ENCODE measurements at places on chromosomes 12 and 14.
A peak's percentile ranks its signal among the peaks of the same experiment; 100 is the strongest.

DNA sequence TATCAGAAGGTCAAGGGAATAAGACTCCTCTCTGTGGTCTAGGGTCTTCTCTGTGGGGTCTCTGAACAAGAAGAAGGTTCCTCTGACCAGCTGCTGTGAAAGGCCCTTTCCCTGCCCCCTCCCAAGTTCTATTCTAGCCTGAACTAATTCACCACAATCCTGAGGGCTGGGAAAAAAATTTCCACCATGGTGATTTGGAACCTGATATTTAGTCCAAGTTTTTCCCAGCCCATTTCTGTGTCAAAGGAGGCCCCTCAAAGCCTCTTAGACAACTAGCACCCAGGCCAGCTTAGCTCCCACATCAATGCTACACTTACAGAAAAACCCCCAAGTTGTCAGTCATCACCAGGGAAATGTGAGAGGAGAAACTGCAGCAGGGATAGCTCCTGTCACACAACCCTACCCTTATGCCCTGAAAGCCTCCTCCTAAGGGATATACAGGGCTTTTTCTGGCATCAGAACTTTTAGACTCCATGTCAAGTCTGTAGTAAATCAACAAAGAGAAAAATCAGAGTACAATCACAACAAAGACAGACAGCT is 4.5 kb downstream of the FMNL3 start:
- DNase-seq: no peak

DNA sequence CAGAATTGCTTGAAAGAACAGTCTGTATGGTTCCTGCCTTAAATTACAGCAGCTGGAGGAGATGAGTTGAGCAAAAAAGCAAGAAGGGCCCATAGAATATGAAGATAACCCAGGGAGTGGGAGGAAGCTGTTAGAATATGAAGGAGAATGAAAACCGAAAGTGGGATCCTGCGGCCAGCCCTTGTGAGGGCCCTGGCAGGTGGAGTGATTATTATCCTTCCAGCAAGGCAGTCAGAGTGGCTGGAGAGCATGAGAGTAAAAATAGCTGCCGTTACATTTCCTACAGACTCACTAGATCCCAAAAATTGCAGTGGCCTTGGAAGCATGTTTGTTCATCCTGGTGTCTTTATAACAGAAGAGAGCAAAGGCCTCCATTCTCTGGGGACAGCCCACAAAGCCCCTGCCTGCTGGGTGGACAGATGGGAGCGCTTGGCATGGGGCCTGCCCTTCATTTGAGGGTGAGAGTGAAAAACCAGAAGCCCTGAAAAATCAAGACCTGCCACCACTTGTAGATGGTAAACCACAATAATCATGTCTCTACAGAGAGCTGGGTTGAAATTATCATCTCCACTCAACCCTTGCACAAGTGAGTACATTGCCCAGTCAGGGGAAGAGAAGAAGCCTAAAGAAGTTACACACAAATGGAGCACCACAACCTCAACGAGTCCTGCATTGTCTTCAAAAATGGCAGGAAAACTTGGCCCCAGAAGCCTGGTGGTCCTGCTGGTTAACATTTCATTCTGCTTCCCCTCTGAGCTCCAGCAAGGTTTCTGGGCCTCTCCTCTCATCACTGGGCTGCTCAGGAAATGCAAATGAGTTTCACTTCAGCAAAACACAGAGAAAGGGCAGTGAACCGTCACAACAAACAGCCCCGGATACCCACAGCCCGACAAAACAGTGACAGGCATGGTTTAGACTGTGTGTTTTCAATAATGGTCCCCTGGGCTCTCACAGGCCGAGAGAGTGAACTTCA is 20.5 kb downstream of the ZDHHC22 start:
- no peak for DNase-seq

DNA sequence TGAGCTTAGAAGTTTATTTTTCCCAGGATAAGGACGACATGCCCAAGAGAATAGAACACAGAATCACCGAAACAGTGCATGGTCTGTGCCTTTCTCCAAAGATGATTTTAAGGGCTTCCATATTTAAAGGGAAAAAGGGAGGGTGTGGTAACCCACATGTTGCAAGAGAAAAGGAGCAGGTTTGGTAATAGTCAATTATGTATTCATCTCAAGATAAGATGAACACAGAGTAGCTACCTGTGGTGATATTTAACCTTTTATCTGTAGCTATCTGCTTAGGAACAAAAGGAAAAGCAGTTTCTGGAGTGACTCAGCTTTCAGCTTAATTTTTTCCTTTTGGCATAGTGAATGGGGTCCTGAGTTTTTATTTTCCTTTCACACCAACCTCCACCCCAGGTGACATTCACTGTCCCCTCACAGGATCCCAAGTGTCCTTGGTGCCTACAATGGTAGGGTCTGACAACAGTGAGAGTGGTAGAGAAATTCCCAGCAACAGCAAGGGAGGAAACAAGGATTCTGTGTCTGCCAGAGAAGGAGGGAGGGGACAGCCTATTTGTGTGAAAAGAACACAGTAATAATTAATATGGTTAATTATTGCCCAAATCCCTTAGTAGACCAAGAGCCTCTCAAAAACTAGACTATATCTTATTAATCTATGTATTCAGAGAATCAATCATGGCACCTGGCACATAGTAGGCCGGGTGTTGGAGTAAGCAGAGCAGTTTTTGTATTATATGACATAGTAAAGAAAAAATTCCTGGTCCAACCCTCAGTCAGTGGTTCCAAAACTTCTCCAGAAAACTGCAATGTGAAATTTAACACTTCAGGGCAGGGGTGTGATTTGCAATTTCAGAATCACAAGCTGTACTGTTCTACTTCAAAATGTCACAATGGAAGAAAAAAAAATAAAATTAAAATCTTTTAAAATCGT is 154.5 kb downstream of the PHLDA1 start:
- no peak for DNase-seq

DNA sequence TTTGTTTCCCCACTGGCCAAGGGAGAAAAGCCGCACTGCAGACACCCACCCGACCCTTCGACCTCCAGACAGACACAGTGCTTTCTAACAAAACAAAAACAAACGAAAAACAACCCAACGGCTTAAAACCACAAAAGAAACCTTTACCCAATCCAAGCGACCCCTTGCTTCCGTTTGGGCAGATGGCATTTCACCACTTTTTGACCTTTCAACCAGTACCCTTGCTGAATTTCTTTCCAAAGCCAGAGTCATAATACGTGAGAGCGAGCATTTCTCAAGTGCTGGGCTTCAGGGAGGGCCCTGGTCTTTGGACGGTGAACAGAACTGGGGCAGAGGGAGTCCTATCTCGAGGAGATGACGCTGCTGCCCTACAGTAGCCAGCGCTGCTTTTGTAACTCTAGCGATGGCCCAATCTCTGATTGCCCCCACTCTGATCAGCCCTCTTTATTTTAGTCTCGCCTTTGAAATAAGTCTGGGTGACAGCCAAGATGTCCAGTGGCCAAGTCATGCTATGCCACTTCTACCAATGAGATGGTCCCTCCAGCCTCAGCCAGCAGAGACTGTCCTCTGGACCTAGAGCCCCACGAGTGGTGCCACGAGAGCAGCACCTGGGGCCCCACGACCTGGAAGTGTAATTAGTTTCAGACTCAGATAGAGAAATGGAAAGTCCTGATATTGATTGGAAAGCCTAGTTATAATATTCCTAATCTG is 21.9 kb upstream of the ADIPOR2 start:
- no peak for DNase-seq

DNA sequence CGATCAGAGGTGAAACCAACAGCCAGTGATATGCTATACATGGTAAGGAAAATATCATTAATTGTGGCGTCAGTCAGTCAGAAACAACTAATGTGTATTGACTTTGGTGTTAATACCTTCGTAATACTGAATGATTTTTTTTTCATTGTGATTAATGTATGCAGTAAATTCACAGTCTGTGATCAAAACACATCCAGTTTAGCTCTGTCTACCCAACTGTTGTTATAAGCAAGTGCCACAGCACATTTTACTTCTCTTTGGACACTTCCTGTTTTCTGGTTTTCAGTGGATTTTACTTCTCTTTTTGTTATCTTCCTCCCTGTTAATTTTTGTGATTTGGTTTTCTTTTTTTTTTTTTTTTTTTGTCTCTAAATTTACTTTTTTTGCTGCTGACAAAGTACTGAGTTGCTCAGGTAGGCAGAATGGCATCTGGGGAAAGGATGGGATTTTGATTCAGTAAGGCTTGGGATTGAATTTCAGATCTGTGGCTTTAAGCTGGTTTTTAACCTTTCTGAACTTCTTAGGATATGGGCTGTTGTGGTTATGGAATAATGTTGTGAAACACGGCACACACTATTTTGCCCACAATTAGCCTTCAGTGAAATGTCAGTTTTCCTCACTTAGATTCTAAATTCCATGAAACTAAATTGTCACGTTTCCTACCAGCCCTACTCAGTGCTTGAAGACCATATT is 604 bp downstream of the GLIPR1 start:
- DNase-seq: no peak

DNA sequence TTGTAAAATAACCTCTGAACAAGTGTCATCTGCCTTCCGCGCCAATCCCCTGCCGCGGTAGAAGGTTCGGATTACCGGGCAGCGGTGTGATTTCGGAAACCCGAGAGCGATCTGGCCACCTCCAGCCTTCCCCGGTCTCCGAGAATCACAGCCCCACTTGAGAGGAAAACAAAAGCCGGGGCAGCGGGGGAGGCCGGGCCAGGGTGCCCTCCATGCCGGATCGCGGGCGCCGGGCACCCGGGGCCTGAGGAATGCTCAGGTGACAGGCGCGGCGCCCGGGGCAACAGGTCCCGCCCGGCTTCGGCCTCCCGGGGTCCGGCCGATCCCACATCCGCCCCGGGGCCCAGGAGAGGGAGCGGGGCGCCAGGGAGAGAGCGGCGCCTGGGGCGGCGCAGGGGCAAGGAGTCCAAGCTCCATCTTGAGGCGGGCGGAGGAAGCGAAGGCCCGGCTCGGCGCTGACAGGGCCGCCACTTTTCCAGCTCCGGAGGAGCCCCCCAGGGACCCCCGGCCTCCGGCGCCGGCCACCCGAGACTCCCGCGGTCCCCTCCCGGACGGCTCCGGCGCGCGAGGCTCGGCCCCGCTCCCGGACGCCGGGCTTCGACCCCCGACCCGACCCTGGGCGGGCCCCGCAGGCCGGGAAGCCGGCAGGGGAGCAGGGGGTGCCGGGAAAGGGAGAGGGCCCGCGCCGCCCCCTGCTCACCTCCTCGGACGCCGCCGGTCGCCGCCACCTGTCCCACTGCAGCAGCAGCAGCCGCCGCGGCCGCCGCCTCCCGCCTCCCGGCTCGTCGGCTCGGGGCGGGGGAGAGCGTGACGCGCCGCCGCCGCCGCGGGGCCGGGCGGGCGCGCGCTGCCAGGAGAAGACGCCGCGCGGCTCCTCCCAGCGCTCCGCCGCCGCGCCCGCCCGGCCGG is at the start of gene CLIP1:
Gene CLIP1 (minus strand): TSS at position 849 of the 909 bp plus-strand sequence. CDS start 42,217 bp downstream, outside the sequence.
- DNase-seq: peak; percentile 81

GRCh38 chr14:105138021-105138541 is 30.5 kb downstream of the JAG2 start:
- DNase-seq: no peak

All from fibroblast of skin of back (primary cell).